ENCODE measurements at places on chromosomes 2 and 18.

GRCh38 chr2:149743842-149744448 lies 156.4 kb upstream of the MMADHC start:
- no peak for DNase-seq

DNA sequence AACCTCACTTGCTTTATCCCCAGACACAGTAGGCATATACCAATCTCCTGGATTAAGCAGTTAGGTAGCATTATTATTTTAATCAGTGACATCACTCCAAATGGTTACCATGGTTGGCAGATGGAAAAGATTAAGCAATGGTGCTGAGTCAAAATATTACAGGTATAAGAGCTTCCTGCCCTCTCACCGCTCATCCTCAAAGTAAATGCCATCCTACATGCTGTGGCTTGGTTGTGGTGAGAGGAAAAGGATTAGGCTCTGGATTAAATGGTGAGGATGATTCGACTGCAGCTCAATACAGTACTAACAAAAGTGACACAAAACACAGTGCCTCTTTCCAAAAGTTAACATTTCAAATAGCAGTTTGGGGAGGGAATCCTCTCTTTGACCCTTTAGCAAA lies 108.9 kb upstream of the ACAA2 start:
- no peak for DNase-seq

GRCh38 chr2:42809819-42810120 lies 17.4 kb upstream of the HAAO start:
- DNase-seq: no peak

DNA sequence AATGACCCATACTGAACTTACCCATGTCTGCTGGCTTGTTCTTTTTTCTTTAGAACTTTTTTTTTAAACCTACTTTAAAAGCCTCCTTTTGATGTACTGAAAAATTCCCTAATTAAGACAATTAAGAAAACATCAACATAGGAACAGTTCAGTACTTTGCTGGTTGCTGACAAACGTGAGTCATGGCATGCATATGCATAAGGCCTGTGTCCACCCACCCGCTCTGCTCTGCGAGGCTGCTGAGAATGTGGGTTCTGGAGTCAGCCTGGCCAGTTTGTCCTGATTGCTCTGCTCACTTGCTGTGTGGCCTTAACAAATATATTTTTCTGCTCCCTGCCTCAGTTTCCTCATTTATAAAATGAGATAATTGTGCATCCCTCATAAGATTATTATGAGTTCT lies 27.3 kb downstream of the LAMA3 start:
- no peak for DNase-seq

DNA sequence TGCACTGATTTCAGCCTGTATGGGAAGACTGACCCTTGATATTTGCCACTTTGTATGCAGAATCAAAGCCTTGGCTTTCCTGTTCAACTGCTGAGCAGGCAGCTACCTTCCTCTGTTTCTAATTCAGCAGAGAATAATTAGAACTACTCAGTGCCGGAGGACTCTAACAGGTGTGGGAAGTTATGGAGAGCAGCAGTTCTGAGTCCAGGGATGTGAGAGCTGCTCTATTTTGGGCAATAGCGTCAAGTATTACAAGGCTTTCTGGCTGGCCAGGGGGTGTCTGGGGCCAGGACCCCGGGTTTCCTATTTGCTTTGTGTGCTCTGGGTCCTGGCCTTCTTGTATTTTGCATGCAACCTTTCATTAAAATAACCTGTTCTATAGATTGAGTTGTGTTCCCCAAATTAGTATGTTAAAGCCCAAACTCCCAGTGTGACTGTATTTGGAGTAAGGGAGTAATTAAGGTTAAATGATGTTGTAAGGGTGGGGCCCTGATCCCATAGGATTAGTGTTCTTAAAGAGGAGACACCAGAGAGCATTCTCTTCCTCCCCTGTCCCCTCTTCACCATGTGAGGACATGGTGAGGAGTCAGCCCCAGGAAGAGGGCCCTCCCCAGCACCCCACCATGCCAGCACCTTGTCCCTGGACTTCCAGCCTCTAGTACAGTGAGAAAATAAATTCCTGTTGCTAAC lies 5.6 kb upstream of the NTSR2 start:
- DNase-seq: no peak

DNA sequence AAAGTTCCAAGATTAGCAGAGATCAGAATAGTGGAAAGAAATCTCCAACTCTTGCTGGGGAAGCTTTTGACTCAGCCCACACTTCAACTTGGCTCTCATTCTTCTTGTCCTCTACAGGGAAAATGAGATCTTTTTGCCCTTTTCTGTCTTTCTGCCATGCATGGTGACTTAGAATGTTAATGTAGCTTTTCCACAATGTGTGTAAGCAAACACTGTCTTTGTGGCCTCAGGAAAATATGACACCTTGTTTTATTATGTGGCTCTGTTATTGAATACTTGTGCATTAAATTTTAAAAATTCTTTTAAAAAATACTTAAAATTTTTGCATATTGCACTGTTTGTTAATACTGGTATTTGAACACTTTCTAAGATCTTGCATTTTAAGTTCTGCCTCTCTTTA lies 65.4 kb upstream of the WDR75 start:
- DNase-seq: no peak

GRCh38 chr2:156883804-156884203 lies 373.7 kb upstream of the GALNT5 start:
- no peak for DNase-seq

DNA sequence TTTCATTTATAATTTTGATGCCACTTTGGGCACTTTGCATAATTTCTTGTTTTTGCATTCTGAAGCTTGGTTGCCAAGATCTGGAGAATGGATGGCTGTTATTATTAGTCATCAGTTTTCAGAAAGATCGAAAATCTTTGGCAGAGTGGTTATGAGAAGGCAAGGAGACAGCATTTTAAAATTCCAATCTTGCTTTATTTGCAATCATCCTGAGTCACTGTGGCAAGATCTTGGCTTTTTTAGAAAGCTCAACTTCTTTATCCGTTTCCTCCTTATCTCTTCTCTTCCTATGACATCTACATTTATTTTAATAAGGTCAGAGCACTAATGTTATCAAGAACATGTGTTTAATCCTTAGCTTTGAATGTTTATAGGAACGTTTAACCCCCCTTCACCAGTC lies 31.1 kb upstream of the EIF2AK3 start:
- DNase-seq: no peak

DNA sequence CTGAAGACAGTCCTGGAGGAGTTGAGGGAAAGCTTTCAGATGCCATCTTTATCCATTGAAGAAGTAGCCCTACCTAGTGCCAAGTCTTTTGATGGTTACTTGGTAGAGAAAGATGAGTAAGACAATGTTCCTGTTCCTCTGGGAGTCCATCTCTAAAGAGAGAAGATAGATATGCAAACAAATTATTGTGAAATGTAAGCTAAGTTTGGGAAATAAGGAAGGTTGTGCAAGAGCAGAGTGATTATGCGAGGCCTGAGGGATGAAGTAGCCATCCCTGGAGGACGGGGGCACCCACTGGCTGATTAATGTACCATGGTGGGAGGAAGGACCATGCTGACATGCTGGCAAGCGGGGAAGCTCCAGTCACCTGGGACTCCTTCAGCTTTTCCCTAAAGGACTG lies 994 bp upstream of the DTNA start:
- no peak for DNase-seq

Data from stimulated activated CD8-positive, alpha-beta memory T cell treated with anti-CD3 and anti-CD28 coated beads, Interleukin-2, amount 100 ng/mL, for 1 hour (primary cell).